ENCODE measurements at places on chromosomes 12 and 14.

DNA sequence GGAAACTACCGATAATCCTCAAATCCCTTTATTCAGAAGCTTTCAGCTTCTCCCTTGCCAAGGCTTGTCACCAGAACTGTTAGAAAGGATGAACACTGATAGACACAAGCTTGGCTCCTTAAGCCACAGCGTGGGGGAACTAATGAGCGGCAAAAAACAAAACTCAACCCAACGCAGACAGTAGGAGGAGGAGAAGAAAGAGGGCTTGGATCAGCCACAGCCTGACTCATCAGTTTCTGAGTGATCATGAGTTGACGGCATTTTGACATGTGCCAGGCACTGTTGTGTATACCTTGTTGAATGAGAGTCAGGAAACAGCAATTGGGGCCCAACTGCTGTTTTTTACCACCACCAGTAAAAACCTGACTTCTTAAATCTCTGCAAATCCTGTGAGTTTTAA lies 23.7 kb downstream of the PLXNC1 start:
- peak; percentile 88 for DNase-seq

DNA sequence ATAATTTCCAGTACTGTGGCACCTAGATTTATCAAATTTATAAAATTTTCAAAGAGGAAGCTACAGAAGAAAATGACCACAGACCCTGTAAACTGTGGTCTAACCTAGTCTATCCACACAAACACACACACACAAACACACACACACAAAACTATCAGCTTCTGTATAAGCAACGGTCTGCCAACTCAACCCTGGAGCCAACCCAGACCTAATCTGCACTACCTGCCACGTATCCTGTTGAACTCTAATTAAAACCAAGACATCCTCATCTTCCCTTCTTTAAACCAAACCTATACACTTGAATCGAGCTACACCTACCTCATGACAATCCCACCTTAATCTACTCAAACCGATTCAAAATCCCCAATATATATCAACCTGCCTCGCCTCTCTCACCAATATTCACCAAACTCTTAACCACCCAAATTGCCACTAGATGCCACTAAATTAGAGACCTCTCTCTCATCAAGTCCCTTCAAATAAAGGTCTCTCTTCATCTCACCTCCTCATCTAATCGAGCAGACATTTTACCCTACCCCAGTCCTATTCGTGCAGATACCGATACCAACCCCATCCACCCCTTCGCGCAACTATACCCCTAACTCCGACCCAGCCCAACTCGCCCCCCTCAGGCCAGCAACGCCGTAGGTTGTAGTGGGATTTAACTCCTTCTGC lies 808 bp downstream of the ACIN1 start:
- DNase-seq, result no peak

DNA sequence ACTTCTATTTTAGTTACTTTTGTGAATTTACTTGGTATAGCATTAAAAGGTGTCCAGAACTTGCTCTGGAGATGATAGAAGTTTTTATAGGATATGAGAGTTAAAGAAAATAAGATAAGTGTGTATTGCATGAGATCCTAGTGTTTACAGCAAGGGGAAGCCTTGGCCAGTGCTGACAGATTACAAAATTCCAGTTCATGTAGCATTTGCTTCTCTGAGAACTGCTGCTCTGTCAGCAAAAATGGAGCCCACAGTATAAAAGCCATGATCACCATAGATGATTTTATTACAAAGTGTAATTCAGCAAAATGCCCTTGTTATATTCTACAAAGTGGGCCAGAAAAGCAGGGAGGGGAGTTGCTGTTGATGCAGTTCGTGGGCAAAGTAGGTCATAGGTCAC lies 40.0 kb upstream of the ATF1 start:
- DNase-seq, result no peak

GRCh38 chr14:51260225-51260624 lies 20.2 kb downstream of the TMX1 start:
- DNase-seq, result no peak

GRCh38 chr14:100737526-100737925 lies 10.8 kb downstream of the DLK1 start:
- no peak for DNase-seq

- DNase-seq, result no peak
Observed at GRCh38 chr14:61322011-61322798, 826 bp downstream of the PRKCH start.

- no peak for DNase-seq
Observed at GRCh38 chr14:72333357-72333756, 401.1 kb downstream of the RGS6 start.

DNA sequence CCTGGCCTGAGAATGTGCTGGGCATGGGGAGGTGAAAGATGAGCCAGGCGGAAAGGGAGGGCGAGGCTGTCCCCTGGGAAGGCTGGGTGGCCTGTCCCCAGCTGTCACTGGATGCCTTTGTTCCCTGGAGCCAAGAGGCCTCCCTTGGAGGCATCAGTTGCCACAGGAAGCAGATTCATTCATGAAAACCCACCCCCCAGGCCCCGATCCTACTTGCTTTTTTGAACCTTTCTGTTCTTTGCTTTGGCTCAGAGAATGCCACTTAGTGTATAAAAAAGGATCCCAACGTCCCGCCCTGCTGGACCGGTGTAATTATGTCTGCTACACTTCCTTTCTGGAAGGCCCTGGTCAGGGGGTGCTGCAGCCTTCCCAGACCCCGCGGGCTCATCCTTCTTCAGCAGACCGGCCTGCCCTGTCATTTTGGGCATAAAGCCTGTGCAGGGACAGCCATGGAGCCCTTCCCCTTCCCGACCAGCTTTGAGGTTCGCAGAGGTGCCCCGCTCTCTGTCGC lies 220.2 kb downstream of the SLC41A2 start:
- DNase-seq, result no peak

DNA sequence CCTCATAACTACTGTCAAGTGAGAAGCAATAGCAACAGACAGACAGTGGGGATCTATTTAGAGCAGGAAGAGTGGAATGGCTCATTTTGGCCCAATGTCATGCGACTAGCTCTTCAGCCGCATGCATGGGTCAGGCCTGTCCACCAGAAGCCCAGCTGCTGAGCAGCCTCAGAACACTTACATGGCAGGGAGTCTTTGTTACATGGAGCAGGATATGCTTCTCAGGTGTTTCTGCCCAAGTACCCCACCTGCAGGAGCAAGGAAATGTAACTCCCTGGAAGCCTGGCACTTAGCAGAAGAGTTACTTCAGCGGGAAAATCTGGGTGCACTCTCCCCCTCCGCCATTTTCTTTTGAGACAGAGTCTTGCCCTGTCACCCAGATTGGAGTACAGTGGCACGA lies 73.5 kb upstream of the ARHGAP5 start:
- DNase-seq, result no peak

GRCh38 chr12:121582583-121583333 lies 1.9 kb upstream of the KDM2B start:
- peak; percentile 29 for DNase-seq

DNA sequence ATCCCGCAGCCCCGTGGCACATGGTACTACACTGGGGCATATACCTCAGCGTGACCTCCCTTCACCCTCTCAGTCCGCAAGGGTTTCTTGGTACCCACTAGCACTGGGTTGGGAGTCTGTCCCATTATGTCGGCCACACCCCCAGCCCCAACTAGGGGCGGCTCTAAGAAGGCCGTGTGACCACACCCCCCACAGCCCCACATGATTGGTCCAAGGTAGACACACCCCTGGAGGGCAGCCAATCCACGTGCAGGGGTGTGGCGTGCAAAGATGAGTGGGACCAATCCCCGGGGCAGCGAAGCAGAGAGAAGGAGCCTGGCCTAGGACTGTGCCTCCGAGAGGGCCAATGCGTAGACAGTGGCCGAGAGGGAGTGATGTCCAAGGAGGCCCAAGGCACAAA lies 34.6 kb upstream of the BEGAIN start:
- no peak for DNase-seq

GRCh38 chr14:91376547-91377477 lies 40.8 kb downstream of the CCDC88C start:
- DNase-seq, result no peak

DNA sequence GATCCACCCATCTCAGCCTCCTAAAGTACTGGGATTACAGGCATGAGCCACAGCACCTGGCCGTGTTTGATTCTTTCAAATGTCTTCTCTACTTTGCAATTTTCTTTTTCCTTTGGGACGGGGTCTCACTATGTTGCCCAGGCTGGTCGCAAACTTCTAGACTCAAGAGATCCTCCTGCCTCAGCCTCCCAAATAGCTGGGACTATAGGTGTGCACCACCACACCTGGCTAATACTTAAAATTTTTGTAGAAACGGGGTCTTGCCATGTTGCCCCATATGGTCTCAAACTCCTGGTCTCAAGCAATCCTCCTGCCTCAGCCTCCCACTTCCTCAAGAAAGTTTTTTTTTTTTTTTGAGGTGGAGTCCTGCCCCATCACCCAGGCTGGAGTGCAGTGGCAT lies 1.7 kb downstream of the GATC start:
- no peak for DNase-seq

All from amniotic epithelial cell (primary cell).